Effector CD8-positive, alpha-beta T cell (primary cell): ENCODE measurements at places on chromosomes 7 and 10.
A peak's percentile ranks its signal among the peaks of the same experiment; 100 is the strongest.

DNA sequence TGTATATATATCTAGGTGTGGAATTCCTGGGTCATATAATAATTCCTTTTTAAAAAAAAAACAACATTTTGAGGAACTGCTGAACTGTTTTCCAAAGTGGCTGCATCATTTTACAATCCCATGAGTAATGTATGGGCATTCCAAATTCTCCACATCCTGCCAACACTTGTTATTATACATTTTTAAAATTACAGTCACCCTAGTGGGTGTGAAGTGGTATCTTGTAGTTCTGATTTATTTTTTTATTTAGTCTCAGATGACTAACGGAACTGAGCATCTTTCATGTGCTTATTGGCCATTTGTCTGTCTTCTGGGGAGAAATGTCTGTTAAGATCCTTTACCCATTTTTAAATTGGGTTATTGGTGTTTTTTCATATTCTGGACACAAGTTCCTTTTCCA, 12.0 kb upstream of the KLHL7 start:
- DNase-seq: no peak

GRCh38 chr10:21895932-21896331, 107.6 kb downstream of the DNAJC1 start:
- no peak for DNase-seq

- DNase-seq: no peak
Measured at GRCh38 chr7:38171623-38172391, 6.2 kb upstream of the STARD3NL start.

GRCh38 chr7:13848681-13849131, 140.8 kb downstream of the ETV1 start:
- no peak for DNase-seq

DNA sequence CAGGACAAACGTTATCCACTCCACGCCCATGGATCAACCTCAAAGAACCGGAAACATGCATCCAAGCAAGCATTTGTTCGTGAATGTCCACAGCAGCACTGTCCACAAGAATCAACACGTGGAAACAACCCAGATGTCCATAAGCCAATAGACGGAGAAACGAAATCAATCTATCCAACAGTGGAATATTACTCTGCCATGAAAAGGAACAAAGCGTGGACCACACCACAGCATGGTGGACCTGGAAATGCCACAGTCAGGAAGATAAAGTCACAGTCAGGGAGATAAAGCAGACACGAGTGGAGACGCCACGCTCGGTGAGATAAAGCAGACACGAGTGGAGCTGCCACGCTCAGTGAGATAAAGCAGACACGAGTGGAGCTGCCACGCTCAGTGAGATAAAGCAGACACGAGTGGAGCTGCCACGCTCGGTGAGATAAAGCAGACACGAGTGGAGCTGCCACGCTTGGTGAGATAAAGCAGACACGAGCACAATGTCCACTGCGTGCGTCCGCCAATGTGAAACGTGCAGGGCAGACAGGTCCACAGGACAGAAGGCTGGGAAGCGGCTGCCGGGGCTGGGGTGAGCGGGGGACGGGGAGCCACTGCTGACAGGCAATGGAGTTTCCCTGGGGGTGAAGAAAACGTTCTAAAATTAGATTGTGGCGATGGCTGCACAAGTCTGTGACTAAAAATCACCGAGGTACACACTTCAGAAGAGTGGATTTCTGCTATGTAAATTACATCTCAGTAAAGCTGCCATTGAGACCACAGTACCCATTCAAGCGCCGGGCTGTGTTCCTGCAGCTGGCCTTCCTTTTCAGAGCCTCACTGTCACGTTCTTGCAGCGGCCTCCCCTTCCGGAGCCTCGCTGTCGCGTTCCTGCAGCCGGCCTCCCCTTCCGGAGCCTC, 10.6 kb downstream of the GPER1 start:
- DNase-seq: no peak

DNA sequence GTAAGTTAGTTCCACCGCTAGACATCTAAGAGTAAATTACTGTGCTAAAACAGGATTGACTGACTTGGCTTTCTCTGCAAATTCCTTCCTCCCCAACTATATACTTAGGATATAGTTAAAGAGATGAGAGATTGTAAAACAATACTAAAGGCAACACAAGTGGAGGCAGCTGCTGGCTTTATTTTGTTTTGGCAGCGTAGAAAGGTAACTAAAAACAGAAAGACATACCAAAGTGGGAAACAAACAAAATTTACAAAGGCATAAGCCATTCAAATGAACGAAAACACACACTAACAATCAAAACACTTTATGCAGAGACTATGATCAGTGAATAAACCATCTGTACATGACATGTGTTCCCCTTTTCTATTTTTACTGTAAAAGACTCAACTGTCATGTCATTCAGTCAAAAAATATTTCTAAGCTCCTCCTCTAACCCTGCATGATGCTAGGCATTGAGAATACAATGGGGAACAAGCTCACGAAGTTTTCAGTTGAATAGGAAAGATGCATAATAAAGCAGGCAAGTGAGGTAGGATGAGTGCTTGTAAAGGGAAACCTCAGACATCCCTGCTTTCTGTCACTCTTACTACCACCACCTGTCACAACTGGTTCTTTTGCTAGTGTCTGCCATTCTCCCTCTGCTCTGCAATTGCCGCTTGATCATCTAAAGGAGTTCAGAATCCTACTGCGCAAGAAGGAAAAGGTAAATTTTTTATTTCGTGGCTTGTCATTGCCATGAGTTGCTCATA, 64.2 kb upstream of the COL1A2 start:
- no peak for DNase-seq

DNA sequence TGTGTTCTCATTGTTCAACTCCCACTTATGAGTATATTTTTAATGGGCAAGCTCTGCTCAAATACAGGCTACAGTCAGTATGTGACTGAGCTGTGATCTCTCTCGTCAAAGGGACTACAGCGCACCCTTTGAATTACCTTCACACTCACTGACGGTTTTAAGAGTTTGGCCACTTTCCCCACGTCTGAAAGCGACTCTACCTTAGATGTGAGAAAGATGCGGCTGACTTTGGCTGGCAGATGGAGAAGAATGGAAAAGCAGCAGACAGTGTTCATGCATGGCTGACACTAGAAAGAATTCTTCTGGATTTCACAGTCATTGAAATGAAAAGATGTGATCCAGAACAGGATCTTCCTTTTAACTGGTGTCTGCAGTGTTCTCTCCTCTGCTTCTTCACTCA, 2.0 kb upstream of the ATRNL1 start:
- DNase-seq: no peak

DNA sequence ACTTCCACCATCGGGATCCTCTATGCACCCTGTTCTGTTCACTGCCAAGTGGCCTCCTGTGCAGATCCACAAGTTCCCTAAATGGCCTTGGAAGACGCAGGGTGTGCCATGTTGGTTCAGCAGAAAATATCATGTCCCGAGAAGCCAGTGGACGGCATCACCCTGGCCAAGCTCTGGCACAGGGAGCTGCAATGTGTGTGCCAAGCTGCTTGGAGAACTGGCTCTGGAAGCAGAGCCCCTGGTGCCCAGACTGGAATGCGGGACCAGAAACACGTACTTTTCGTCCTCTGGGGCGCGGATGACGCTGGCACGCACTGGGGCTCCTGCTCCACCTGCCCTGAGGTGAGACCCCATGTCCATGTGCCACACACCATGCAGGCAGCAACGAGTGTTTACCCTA, 124.7 kb upstream of the CARD11 start:
- no peak for DNase-seq

DNA sequence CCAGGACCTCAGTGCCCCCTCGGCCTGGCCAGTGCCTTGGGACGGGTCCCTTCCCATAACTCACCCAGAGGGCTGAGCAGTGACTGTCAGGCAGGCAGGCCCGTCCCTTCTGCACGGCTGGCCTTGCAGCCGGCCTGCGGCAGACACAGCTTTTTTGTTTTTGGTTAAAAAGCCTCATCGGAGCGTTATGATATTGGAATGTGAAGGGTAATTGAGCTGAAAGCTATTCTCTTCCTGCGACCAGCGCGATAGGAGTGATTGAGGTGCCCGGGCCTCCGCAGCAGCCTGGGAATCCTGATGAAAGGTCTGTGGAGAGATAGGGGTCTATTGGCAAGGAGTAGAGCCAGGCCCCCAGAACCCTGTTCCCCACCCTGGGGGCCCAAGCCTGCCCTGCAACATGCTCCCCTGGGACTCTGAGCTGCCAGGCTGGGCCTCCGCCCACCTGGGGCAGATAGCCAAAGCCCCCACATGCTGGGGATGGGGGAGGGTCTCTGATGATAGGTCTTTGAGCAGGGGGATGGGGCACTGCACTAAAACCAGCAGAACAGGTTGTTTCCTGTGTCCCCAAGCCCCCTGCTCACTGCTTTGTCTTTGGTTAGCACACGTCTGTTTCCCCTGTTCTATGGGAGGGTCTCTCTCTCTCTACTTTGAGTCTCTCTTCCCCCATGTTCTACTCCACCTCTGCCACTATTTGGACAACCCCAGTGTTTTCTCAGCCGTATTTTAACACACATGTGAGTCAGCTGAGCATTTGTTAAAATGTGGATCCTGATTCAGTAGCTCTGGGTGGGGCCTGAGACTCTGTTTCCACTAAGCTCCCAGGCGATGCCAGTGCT, 131.9 kb downstream of the CDH23 start:
- DNase-seq: no peak

DNA sequence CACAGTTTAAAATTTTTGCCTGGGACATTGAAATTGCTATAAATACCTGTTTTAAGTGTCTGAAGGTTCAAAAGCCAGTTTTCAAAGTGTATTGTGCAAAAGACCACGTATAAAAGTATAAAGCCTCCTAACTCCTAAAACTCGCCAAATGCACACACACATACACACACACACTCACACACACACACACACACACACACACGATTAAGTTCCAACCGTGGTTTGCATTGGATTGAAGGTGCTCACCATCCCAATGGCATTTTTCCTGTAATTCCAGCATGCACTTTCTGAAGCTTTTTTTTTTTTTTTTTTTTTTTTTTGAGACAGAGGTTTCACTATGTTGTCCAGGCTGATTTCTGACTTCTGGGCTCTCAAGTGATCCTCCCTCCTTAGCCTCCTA, 2.8 kb upstream of the RGS10 start:
- no peak for DNase-seq

- DNase-seq: no peak
Measured at GRCh38 chr10:88289342-88289741, 293.8 kb downstream of the RNLS start.

GRCh38 chr10:58921421-58921855, 255.0 kb upstream of the PHYHIPL start:
- DNase-seq: no peak

- no peak for DNase-seq
Measured at GRCh38 chr10:34962866-34963265, 127.3 kb downstream of the CUL2 start.

GRCh38 chr7:155815332-155816191, 3.3 kb upstream of the SHH start:
- peak; percentile 55 for DNase-seq

DNA sequence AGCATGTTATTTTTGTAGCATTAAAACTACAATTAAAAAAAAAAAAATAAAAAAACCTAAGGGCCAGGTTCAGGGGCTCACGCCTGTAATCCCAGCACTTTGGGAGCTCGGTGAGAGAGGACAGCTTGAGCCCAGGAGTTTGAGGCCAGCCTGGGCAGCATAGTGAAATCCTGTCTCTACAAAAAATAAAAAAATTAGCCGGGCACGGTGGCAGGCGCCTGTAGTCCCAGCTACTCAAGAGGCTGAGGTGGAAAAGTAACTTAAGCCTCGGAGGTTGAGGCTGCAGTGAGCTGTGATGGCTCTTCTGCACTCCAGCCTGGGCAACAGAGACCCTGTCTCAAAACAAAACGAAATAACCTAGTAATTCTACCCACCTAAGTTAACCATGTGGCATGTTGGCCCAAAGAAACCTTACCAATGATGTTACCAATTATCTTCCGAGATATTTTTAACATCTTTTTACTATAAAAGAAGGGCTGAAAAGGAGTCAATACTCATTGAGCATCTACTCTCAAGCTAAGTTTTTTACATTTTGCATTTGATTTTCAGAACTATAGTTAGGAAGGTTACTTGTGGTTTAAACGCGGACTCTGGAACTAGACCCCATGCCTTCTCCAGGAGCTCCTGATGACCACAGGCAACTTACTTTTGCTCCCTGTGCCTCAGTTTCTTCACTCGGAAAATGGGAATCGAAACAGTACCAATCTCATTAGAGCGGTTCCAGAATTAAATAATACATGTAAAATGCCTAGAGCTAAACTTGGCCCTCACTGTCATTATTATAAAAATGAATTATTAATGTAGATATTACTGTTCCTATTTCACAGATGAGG, 1.4 kb downstream of the ITGB1 start:
- no peak for DNase-seq

DNA sequence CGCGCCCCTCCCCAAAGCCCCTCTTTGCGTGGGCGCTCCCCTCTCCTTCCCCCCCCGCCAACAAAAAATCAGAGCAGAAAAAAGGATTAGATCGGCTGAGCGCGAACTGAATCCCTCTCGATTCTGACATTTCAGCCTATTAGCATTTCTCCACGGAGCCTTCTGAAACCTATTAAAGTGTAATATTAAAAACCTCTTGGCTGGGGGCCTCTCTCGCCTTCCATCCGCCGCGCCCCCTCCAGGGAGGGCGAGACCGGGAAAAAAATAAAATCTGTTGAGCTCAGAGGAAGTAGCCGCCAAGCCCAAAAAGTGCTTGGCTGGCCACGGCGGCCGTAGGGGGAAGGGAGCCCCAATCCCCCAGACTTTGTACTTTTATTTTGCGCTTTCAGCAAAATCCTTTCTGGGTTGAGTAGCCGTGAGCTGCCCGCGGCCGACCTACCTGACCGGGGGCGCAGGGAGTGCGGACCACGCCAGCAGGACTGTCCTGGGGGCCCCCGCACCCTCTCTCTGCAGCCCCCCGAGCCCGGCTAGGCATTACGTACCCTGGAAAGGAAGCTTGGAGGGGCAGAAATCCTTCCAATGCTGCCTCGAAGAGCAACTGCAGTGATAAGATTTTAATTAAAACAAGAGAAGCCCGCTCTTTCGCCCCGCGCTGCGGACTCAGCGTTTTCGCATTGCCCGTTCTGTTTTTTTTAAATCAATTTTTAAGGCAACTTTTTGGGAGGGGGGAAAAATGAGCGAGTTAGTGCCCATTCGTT, 1.3 kb upstream of the TNRC18 start:
- DNase-seq: no peak

DNA sequence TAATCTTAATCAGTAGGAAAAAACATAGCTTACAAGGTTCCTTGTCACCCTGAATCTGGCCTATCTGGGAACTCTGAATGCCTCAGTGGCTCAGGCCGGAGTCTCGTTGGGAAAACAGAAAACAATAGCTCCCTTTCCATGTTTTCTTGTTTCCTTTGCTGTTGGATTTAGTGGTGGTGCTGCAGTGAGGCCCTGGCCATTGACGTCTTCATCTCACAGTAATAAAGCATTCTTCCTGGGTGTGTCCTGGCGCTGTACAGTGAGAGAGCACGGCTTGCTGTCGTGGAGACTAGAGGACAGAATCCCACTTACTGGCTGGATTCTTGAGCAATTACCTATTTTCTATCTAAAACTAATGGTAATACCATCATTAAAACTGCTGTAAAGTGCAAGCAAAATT, 1.3 kb upstream of the SPOCK2 start:
- no peak for DNase-seq

DNA sequence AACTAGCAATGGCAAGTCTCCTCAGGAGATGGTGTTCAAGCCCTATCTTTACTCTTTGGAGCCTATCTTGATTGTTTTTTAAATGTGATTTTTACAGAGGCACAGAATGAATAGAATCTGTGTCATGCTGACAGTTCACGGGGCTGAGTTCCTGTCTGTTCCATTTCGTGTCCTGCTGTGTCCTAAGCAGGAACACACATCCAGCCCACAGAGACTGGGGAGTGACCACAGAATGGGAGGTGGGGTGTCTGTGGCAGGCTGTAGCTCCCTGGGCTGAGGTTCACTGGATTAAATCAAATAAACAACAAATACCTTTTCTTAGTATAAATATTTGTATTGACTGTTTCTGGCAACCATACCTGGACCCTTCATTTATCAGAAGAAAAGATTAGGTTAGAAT, 73.4 kb upstream of the CARD11 start:
- DNase-seq: no peak
